Metanephros (tissue), 2 donors: ENCODE measurements at places on chromosomes 4 and X. TPM values are rescaled to one million over a fixed set of nuclear protein-coding genes. Genes with fewer than 3 reads are reported as not detected.

The CAPN6 gene
- total RNA-seq = 38.8 TPM

The IGSF1 gene
- 9.3 TPM for total RNA-seq

The USP26 gene
- total RNA-seq = not detected

The SERPINA7 gene
- total RNA-seq = not detected

The XK gene
- 7.8 TPM for total RNA-seq

The HPSE gene
- total RNA-seq = 1.3 TPM

The TMEM31 gene
- not detected for total RNA-seq

The OTC gene
- total RNA-seq = not detected

The NXF2B gene
- 0.12 TPM for total RNA-seq

The SPANXN4 gene
- not detected for total RNA-seq

The VCX3B gene
- total RNA-seq = not detected

The PPP1R2C gene
- not detected for total RNA-seq

The ELF2 gene
- total RNA-seq = 67.7 TPM

The KCND1 gene
- total RNA-seq = 2.7 TPM

The TNMD gene
- total RNA-seq = 7.8 TPM

The SULT1E1 gene
- 354 TPM for total RNA-seq

The THAP6 gene
- total RNA-seq = 20.4 TPM

The GNRHR gene
- total RNA-seq = not detected

The GPM6B gene
- 15.9 TPM for total RNA-seq

The FATE1 gene
- 0.29 TPM for total RNA-seq

The HSFX3 gene
- total RNA-seq = not detected

The NAA11 gene
- not detected for total RNA-seq

The RIBC1 gene
- 3.9 TPM for total RNA-seq

The CYTL1 gene
- 2.2 TPM for total RNA-seq

The BCAP31 gene
- total RNA-seq = 94.9 TPM

The RASL11B gene
- total RNA-seq = 33.7 TPM

The PPP2R2C gene
- 1.1 TPM for total RNA-seq

The HPF1 gene
- 22.3 TPM for total RNA-seq

The RHOXF2 gene
- total RNA-seq = not detected

The XAGE2 gene
- not detected for total RNA-seq

The CFP gene
- 6.4 TPM for total RNA-seq

The TRIM2 gene
- 113 TPM for total RNA-seq

The TBC1D8B gene
- 11.3 TPM for total RNA-seq

The CTAG1A gene
- total RNA-seq = not detected

The SPANXB1 gene
- not detected for total RNA-seq

The ELF4 gene
- total RNA-seq = 9.5 TPM

The SAGE1 gene
- not detected for total RNA-seq

The ZFYVE28 gene
- total RNA-seq = 6.4 TPM

The FOXR2 gene
- total RNA-seq = not detected

The FGF13 gene
- 27.5 TPM for total RNA-seq

The CCNG2 gene
- 92.9 TPM for total RNA-seq

The CLDN34 gene
- 0.23 TPM for total RNA-seq

The SLC34A2 gene
- 17.4 TPM for total RNA-seq

The GPR143 gene
- total RNA-seq = 7.8 TPM
